ENCODE measurements at places on chromosomes 1 and 21.

DNA sequence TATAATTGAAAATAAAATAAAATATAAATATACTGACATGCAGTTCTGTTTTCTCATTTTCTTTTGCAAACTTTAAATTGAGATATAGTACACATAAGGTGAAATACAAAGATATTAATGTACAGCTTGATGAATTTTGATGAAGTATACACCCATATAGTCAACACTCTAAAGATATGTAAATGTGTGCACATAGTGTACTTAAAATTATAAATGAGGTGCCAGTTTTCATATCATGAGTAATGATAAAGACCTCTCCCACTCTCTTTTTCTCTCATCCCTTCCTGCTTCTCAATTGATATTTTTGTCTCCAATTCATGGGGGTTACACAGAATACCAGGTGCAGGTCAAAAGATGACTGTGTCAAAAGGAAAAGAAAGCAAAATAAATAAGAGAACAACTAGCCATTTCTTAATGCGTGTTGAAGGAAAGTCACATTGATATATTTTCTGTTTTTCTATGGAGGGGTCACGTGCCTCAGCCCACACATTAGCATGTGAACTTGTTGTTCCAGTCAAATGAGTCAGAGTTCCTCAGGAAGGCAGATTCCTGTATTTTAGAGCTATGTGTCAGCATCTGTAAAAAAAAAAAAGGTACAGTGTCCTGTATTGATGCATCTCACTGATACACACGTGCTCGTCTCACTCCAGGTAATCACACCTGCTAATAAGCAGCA, 64.3 kb upstream of the HOOK1 start:
- peak; percentile 96 for DNase-seq

- no peak for DNase-seq
These were observed 724 bp upstream of the CALML6 start for GRCh38 chr1:1914101-1914970.

DNA sequence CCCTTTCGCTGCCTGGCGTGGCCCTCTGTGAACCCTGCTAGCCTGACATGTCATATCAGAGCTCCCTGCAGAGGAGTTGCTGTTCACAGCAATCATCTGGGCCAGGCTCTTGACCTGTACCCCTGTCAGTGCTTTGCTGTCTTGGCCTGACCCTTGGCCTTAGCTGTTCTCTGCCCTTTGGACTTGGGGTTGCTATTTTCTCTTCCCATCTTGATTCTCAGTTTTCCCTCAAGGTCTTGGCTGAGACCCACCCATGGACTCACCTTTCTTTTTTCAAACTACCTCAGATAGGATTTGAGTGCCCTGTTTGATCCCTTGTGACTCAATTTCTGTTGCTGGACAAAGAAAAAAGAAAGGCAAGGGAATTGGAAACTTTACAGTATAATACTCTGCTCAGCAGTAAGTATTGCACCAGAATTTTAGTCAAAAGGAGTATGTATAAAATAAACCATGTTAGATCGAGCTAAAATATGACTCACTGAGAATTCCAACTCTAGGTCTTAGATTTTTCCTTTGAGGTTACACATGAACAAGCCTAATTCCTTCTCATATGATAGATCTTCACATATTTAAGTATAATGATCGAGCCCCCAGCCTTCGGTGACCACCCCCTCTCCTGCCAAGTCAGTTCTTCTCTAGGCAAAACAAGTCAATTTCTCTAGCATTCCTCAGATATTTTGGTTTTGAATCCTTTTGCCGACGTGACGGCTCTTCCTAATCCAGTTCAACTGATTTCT, 110.5 kb downstream of the NGF start:
- DNase-seq = peak; percentile 56

DNA sequence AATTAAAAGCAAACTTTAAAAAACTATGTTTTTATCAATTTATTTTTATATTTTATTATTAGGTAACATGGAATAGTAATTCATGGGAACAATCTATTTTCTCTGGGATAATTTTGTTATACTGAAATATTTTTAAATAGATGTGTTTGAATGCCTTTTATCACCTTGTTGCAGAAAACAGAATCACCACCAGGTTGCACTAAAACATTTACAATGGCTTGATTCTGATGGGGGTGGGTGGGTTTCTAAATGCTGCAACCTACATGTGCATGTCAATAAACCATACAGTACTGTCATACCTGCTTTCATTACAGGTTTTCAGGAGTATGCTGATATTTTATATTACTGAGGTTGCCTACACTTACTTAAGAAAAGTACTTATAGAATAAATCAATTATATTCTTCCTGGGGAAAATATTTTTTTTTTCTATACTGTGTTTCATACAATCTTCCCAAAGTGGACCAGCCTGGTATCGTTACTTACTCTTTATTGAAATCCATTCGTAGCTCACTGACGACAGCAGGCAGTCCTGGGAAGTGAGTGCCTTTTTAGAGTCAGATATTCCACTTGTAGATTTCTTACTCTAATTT, 132.8 kb downstream of the PTPRC start:
- DNase-seq = peak; percentile 38

DNA sequence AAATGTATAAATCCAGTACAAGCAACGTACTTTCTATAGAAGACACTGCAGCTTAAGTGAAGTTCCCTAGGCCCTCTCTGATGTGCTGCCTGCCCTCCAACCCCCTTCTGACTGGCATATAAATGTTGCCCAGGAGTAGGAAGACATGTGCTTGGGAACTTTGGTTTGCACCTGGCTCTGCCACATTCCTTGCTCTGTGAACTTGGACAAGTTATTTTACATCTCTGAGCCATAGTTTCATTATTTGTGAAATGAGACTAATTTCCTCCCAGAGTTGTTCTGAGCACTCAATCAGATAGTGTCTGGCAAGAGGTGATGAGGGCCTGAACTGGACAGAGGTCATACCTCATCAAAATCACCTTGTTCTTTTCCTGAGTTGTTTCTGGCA, 3.5 kb upstream of the PHC2 start:
- no peak for DNase-seq

GRCh38 chr1:181028615-181029014, 5.2 kb upstream of the MR1 start:
- no peak for DNase-seq

DNA sequence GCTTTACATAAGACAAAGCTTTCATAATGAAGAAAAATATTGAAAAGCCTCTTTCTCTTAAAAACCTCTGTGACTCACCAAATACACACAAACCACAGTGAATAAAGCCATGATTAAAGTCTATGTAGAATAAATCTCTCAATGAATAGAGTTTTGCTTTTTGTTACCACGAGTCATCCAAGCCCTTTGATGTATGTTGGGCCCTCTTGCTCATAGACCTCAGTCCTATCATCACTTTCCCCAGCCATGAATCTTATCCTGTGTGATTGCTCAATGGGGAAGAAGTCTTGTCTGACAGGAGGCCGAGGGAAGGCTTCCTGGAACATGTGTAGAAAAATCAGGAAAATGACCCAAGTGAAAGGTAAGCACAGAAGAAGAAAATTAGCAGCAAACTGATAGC, 60.8 kb downstream of the NGF start:
- DNase-seq = peak; percentile 87

DNA sequence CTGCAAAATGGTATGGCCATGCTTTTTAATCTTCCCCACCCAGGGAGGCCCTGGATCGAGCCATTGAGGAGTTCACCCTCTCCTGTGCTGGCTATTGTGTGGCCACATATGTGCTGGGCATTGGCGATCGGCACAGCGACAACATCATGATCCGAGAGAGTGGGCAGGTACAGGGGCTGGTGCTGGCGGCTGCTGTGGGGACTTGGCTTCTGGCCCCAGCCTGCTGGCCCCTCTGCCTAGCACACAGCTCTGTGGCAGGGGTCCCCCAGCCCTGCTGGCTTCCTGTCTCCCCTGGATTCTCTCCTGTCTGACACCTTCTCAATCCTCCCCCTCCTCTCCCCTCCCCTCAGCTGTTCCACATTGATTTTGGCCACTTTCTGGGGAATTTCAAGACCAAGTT, 72.4 kb downstream of the PIK3CD start:
- no peak for DNase-seq

DNA sequence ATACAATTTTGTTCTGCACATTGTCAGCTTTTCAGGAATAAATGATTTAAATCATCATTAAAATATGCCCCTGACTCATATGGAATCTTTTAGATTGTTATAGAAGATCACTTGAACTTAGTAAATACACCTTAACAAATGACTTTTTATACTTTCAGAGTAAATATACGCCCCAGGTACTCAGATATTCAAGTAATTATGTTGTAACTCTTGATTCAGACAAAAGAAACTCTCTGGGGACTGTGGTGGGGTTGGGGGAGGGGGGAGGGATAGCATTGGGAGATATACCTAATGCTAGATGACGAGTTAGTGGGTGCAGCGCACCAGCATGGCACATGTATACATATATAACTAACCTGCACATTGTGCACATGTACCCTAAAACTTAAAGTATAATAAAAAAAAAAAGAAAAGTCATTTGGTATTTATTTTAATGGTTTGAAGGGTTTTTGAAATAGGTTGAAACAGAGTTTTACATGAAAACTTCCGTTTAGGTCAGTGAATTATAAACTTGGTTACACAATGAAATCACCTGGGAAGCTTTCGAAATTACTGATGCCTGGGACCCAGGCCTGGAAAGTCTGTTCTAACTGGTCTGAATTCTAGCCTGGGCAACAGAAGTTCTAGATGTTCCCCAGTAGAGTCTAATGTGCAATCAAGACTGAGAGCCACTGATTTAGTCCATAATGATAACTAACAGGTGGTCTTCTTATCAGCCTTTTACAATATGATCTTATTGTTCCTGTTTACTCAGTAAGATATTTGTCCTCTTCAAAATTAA, 320.5 kb upstream of the NR5A2 start:
- DNase-seq = no peak

DNA sequence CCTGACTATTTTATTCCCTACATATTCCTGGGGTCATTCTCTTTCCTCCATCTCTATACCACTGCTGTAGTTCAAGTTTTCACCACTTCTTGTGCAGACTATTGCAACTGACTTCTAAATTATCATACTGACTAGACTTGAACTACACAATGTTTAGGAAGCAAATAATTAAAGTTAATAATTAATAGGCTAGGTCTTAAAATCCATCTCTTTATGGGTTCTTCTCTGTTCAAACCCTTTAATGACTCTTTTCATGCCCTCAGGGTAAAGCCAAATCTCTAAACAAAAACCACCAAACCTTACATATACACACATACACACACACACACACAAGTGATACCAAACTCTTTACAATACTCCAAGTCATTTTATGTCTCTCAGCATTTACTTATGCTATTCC, 22.3 kb upstream of the MOB3C start:
- DNase-seq = no peak

GRCh38 chr1:227558732-227559262, 4.6 kb upstream of the ZNF678 start:
- DNase-seq = no peak

GRCh38 chr1:210696709-210697108, 368.0 kb downstream of the HHAT start:
- DNase-seq = no peak

GRCh38 chr1:1026599-1027413, 6.9 kb downstream of the AGRN start:
- DNase-seq = no peak

DNA sequence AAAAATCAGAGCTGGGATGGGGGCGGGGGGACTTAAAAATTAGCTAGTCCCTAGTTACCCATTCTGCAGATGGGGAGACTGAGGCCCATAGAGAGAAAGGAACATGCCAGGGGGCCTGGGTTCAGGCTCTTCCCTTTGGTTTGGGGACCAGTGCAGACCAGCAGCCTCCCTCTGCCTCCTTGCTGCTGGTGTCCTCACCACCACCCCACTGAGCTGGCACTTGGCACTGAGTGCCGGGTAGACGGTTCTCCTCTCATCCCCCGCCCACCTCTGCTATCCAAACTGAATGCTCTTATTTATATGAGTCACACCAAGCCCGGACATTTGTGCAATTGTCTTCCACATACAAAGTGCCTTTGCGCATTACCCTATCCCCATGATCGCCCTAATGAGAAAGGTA, 39.2 kb downstream of the CAMK2N1 start:
- DNase-seq = peak; percentile 75

- no peak for DNase-seq
These were observed 126.2 kb upstream of the L1TD1 start for GRCh38 chr1:62068416-62068843.

DNA sequence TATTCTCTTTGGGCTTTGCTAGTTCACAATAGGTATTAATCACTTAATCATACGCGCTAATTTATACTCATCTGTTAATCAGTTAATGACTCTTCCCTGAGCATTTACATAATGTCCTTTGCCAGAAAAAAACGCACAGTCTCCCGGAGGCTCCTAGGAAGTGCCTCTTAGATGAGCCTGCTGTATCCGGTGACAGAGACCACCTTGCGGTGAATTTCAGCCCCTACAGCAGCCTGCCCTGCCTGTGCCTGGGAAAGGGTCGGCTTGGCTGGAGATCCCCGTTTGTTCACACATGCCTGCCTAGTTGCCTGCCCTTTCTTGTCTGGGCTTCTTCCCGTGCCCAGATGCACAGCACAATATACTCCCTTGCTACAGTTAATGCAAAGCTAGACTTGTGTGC, 152.9 kb downstream of the ZBTB18 start:
- DNase-seq = no peak

DNA sequence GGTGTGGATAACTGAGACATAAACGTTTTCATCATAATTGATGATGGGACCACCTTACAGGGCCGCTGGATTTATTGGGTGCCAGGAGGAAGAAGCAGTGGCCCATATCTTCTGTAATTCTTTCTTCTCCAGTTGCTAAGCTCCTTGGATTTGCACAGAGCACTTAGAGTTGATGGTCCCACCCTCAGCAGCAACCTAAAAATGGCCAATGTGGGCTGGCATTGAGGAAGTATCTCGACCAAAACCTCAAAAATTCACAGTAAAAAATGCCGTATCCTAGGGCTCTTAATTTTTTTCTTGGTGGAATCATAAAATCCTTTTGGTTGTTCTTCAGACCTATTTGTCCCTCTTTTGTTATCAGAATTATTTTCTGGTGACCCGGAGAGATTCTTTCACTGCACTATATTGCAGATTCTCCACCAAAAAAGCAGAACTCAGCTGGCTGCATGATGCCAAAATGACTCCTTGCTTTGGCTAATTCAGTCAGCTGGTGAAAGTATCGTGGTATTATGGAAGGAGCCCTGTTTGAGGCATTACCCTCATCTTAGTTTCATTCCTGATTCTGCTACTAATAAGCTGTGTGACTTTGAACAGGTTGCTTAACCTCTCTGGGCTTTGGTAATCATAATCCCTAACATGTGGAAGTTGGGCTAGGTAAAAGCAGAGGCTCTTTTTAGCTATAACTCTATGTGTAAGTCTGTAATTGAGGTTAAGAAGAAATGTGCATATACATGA, 27.6 kb downstream of the KIRREL1 start:
- DNase-seq = peak; percentile 60

GRCh38 chr1:63759778-63760177, 14.0 kb upstream of the ROR1 start:
- DNase-seq = no peak

GRCh38 chr21:25689226-25689625, 45.5 kb downstream of the ATP5PF start:
- peak; percentile 70 for DNase-seq

- no peak for DNase-seq
These were observed 1.3 kb upstream of the TTF2 start for GRCh38 chr1:117058810-117059209.

- no peak for DNase-seq
These were observed 77.1 kb downstream of the TOMM20 start for GRCh38 chr1:235051521-235051920.
